ENCODE measurements at places on chromosomes 4 and X.

DNA sequence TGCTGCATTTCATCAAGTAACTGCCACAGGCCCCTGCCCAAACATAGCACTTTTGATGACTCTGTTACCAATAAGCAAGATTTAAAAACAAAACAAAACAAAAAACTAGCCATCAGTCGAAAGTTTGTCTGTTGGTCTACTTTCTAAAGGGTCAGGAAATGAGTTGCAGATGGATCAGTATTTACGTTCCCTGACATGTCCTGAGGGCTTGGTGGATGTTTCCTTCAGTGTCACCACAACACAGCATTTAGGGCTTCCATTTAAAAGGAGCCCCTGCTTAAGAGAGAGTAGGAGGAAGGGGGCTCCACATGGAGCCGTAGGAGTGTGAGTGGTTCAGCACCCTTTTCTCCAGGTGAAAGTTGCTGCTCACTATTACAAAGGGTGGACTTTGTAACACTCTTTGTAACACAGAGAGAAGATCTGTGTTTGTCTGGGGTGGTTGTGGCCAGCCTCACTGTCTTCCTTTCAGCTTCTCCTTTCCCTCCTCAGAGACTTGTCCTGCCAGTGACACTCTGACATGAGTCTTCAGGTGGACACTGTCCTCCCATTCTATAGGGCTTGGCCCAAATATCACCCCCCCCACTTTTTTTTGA, 167.5 kb upstream of the PDE5A start:
- DNase-seq: no peak

DNA sequence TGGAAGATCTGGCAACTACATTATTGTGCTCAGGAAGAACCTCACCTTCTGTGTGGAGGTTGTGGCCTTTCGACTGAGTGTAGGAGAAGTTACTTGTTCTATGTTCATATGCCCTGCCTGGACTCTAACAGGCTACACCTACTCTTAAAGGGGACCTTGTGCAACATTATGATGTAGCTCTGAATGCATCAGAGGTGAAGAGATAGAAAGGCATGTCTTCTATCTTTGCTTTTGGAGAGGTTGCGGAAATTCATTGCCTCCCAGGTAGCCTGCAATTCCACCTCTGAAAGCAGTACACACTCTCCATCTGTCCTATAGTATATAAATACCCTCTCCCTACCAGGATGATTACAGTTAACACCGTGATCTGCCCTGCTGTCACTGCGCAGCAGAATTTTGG, 7.1 kb upstream of the SLAIN2 start:
- DNase-seq: no peak

DNA sequence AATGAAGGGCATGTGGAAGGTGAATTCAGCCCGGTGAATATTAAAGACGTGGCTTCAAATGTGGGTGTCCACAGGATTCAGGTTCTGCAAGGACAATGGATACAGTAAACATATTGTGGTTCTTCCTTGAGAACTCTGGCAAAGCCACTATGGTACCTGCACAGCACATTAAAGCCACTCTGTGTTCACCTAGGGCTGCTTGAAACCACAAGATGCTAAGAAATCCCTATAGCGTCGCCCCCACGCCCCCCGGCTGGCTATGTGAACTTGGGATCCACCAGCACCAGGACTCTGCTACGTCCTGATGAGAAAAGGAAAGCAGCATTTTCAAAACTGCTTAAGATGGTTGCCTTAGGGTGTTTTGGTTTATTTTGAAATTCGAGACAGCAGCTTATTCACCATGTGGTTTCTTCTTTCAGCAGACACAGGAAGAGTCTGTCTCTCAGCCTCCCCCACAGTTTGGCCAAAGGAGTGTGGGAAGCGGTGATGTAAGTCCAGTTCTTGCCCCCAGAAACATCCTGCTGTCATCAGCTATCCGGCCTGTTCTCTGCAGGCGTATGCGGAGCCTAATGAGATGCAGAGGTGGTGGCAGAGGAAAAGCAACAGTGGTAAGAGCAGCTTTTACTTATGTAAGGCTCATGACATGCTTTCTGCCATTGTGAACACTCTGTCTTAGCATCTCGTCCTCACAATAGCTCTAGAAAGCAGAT, 111.5 kb downstream of the AFAP1 start:
- DNase-seq: peak; percentile 99

DNA sequence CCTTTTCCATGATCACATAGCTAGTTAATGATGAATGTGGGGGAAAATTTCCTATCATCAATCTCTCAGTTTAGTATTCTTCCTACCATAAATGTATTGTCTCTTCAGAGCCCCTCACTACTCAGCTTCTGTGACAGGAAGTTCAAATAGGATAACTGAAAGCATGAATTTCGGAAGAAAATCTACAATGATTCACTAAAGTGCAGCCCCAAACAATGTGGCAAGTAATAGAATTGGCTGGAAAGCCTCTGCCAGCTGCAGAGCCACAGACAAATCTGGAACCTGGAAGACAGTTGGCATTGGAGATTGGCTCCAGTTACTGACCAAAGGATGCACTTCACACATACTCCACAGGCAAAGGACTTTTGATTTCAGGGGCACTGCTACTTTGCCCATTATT, 35.2 kb downstream of the EGF start:
- DNase-seq: no peak

- no peak for DNase-seq
These were observed 43.6 kb upstream of the ENPP6 start for GRCh38 chr4:184261246-184261645.

GRCh38 chrX:152600853-152601633, 36.7 kb upstream of the GABRQ start:
- DNase-seq: no peak

GRCh38 chrX:30005813-30006212, 209.6 kb upstream of the MAGEB2 start:
- no peak for DNase-seq

DNA sequence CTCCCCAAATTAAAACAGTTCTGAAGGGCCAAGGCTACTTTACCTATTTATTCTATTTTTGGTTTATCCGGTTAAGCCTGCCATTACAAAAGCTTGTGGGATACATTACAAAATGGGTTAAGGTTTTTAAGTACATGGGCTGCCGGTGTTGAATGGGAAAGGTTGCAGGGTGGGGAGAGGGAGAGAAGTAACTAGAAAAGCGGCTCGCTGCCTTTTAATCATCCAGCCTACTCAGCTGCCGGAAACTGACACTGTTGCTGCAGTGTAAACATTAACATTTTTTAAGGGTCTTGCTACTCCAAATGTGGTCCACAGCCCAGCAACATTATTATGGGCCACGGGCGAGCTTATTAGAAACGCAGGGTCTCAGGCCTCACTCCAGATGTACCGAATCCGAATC, 1.5 kb upstream of the IL1RAPL1 start:
- no peak for DNase-seq

All from non-pigmented ciliary epithelial cell (primary cell).